Activated CD4-positive, alpha-beta T cell treated with anti-CD3 and anti-CD28 coated beads for 24 hours (primary cell): ENCODE measurements at places on chromosomes 11 and 22.

GRCh38 chr11:45869551-45869950 is 15.9 kb upstream of the MAPK8IP1 start:
- no peak for DNase-seq

- DNase-seq, result no peak
Observed at GRCh38 chr11:77155082-77155475, 27.0 kb downstream of the MYO7A start.

DNA sequence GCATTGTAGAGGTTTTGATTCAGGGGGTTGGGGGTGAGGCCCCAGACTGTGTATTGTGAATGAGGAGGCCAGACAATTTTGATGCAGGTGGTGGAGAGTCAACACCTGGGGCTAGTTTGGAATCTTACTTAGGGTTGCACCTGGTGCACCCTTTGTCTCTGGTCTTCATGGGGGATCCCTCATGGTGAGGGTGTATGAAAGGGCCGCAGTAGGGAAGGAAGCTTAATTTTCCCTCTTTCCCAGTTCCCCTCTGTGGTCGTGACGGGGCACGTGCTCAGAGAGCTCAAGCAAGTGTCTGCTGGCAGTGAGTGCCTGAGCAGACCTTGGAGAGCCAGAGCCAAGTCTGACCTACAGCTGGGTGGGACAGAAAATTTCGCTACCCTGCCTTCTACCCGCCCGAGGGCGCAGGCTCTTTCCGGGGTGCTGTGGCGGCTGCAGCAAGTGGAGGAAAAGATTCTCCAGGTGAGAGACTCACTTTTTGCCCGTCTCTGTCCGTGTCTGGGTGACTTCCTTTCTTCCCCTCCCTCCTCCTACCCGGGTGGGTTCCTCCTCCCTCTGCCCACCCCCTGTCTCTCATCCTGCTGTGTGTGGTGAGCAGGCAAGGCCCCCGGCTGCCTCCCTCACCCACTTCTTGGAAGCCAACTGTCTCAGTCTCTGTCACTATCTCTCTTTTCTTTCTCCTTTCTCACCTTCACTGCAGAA is 131.7 kb downstream of the MICAL2 start:
- DNase-seq, result no peak

DNA sequence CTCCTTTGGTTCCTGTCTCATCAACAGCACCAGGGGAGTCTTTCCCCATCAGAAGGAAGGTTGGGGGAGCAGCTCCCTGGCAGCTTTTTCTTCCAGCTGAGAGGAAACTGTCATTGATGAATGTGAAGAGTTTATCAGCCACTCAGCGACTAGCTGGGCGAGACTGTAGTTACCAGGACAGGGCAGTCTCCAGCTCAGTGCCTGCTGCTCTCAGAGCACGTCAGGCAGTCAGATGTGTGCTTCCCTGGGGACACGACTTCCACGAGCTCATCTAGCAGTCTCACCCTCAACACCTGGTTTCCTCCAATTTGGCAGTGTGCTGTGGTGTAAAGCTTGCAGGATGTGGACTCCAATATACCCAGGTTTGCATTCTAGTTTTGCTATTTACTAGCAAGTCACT is 12.5 kb upstream of the C1QTNF4 start:
- DNase-seq, result no peak

DNA sequence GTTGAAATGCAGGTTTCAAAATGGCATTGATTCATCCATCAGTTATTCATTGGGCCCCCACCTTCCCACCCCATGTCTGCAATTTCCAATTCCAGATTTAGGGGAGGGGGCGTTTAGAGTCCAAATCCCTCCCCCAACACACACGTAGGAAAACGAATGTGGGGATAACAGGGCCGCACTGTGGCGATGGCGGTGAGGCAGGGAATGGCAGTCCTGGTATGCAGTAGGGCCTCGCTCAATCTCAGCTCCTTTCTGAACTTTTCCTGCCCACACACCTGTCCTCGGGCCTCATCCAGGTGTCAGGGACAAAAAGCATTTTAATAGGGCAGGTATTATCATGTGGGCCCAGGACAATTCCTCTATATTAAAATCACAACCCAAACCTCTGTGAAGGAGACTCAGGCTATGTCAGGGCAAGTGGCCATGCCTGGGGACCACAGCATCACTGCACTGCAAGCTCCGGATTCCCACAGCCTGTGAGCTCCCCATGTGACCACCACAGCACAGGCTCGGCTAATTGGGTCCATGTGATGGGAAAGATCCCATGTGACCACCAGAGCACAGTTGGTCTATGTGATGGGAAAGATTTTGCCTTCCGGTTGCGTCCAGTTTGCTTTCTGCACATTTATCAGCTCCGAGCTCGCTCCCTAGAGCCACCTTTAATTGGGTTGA is 44.5 kb downstream of the RTL6 start:
- no peak for DNase-seq

- DNase-seq, result no peak
Observed at GRCh38 chr11:81870066-81870412, 863.6 kb downstream of the FAM181B start.

- no peak for DNase-seq
Observed at GRCh38 chr11:17021511-17021910, 7.3 kb upstream of the PLEKHA7 start.

DNA sequence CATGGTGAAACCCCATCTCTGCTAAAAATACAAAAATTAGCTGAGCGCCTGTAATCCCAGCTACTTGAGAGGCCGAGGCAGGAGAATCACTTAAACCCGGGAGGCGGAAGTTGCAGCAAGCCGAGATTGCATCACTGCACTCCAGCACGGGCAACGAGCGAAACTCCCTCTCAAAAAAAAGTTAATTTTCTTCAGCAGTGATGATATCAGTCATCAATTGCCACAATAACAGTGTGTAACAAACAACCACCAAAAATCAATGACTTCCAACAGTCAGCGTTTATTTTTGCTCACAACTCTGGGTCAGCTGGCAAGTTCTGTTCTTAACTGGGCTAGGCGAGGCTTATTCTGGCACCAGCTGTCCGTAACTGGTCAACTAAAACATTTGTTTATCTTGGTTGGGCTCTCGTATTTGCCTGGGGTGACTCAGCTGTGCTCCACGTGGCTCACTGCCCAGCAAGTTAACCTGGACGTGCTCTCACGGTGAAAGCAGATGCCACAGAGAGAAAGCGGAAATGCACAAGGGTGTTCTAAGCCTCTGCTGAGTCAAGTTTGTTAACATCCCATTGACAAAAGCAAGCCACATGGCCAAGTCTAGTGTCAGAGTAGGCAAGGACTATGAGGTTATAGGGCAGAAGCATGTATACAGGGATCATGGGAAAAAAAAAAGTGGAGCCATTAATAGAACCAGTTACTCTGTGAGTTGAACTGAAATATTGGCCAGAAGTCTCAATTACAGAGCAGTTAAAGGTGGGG is 52.1 kb downstream of the LHFPL7 start:
- DNase-seq, result no peak

DNA sequence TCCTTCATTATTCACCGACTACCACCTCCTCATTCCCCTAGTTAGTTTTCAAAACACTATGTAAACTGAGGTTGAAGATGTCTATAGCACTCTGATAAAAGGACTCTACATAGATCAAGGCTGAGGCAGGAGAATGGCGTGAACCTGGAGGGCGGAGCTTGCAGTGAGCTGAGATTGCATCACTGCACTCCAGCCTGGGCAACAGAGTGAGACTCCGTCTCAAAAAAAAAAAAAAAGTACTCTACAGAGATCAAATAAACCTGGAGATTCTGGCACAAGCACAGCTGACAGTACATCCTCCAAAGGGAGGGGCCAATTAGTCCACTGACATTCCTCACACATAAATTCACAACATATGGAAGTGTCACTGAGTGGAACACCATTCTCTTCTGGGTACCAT is 31.0 kb downstream of the TSG101 start:
- no peak for DNase-seq

- no peak for DNase-seq
Observed at GRCh38 chr22:42156121-42156520, 25.5 kb upstream of the CYP2D6 start.

- no peak for DNase-seq
Observed at GRCh38 chr11:30346068-30346688, 23.3 kb downstream of the ARL14EP start.
